ENCODE measurements at places on chromosomes 16 and 17. TPM values are rescaled to one million over a fixed set of nuclear protein-coding genes. Genes with fewer than 3 reads are reported as not detected.

DNA sequence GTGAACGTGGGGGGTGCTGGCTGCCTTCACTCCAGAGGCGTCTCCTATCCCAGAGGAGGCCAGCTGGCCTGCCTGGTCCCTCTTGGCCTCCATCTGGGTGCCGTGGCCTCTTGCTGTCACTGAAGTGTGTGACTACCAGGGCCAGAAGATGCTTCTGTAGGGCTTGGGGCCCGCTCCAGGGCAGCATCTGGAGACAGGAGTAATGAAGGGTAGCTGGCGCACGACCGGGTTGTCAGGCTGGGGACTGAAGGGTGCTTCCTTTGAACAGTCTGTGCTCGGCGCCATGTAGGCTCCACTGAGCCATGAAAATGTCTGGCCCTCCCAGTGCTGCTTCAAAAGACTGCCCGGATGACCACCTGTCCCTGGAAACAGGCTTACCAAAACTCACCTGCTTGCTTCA is 31.3 kb downstream of the ASIC2 start:
- no peak for DNase-seq
- no peaks in the 10 kb centered on the region for H3K4me1 ChIP-seq
- peaks cover 82% of the 10 kb centered on the region for H3K27me3 ChIP-seq
- H3K27ac ChIP-seq: no peak overlapping the region
- H3K4me3 ChIP-seq: no peak overlapping the region

CDRT15 gene
- not detected for total RNA-seq

GRCh38 chr16:8967132-8967821 is 3.6 kb upstream of the USP7 start:
- H3K4me3 ChIP-seq: no peak overlapping the region
- H3K27ac ChIP-seq: no peak overlapping the region
- H3K4me1 ChIP-seq: peaks cover 2% of the 10 kb centered on the region
- H3K36me3 ChIP-seq: peaks cover 19% of the 10 kb centered on the region
- no peaks in the 10 kb centered on the region for H3K27me3 ChIP-seq
- no peak for DNase-seq

DNA sequence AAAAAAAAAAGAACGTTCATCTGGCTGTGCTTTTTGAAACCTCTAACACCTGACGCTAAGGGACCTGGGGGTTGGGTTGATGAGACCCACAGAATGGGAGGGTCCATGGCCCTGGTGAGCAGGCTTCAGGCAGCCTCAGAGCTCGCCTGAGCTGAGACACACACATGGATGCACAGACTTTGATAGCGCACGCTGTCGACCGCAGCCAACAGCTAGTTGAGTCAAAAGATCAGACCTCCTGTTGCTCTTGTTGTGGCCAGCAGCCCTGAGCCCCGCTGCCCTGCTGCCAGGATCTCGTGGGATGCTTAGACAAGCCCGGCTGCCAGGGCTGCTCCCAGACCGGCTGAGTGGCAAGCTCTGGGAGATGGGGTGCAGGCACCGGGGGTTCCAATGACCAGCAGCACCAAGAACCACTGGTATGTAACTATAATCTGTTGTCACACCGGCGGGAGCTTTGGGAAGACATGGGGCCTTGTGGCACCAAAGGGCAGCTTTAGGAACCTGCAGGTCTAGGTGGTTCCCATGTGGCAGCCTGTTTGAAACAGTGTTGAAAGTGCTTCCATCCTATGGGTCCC is 20.0 kb upstream of the MEAK7 start:
- H3K36me3 ChIP-seq: no peaks in the 10 kb centered on the region
- no peaks in the 10 kb centered on the region for H3K27me3 ChIP-seq
- H3K4me1 ChIP-seq: no peaks in the 10 kb centered on the region
- no peak overlapping the region for H3K4me3 ChIP-seq
- DNase-seq: no peak

C1QTNF1 gene
- total RNA-seq: 3.1 TPM

- H3K4me3 ChIP-seq: no peak overlapping the region
- no peak overlapping the region for H3K27ac ChIP-seq
- H3K4me1 ChIP-seq: no peaks in the 10 kb centered on the region
- H3K27me3 ChIP-seq: peaks cover 52% of the 10 kb centered on the region
- DNase-seq: no peak
- no peaks in the 10 kb centered on the region for H3K36me3 ChIP-seq
These were observed 128.1 kb downstream of the RGS9 start for GRCh38 chr17:65265276-65265675.

GRCh38 chr17:78966123-78966813 is 13.5 kb downstream of the LGALS3BP start:
- no peak for DNase-seq
- no peak overlapping the region for H3K4me3 ChIP-seq
- H3K27ac ChIP-seq: peak overlapping the region; percentile 21

CCL7 gene
- total RNA-seq: not detected

GRCh38 chr16:55710466-55710865 is 54.7 kb downstream of the SLC6A2 start:
- no peaks in the 10 kb centered on the region for H3K4me1 ChIP-seq
- no peak overlapping the region for H3K27ac ChIP-seq
- DNase-seq: peak; percentile 11
- no peak overlapping the region for H3K4me3 ChIP-seq
- H3K27me3 ChIP-seq: peaks cover 89% of the 10 kb centered on the region

MT1H gene
- total RNA-seq: not detected

- H3K4me1 ChIP-seq: no peaks in the 10 kb centered on the region
- no peak overlapping the region for H3K4me3 ChIP-seq
- H3K27ac ChIP-seq: no peak overlapping the region
- peaks cover 94% of the 10 kb centered on the region for H3K36me3 ChIP-seq
These were observed 11.5 kb upstream of the TMEM106A start for GRCh38 chr17:43200127-43200526.

All from Calu3 (cell line).